Adipose tissue (tissue), 3 donors: ENCODE measurements at places on chromosomes 11 and 22. TPM values are rescaled to one million over a fixed set of nuclear protein-coding genes. Genes with fewer than 3 reads are reported as not detected.

APOBEC3B gene
- 0.59 TPM for polyA plus RNA-seq

CTSW gene
- 0.26 TPM for polyA plus RNA-seq

AGBL2 gene
- 0.62 TPM for polyA plus RNA-seq

BEST1 gene
- 5.2 TPM for polyA plus RNA-seq

GPR137 gene
- 25.2 TPM for polyA plus RNA-seq

RFPL3 gene
- polyA plus RNA-seq = not detected

SLC22A9 gene
- polyA plus RNA-seq = not detected

CHRM1 gene
- polyA plus RNA-seq = 0.10 TPM

POU2AF1 gene
- 0.51 TPM for polyA plus RNA-seq

ABTB2 gene
- 1.1 TPM for polyA plus RNA-seq

MRPL49 gene
- polyA plus RNA-seq = 22.3 TPM

P2RX3 gene
- not detected for polyA plus RNA-seq

IFT27 gene
- 15.6 TPM for polyA plus RNA-seq

ANO5 gene
- polyA plus RNA-seq = 0.99 TPM

RASSF10 gene
- polyA plus RNA-seq = 0.52 TPM

KCNQ1 gene
- polyA plus RNA-seq = 4.8 TPM

RTN4RL2 gene
- polyA plus RNA-seq = 1.4 TPM

INSC gene
- 0.24 TPM for polyA plus RNA-seq
